ENCODE measurements at places on chromosomes 5 and 9. TPM values are rescaled to one million over a fixed set of nuclear protein-coding genes. Genes with fewer than 3 reads are reported as not detected.

The GNA14 gene
- 0.05 TPM for total RNA-seq

The RAB3C gene
- 0.24 TPM for total RNA-seq

The IRX1 gene
- 0.75 TPM for total RNA-seq

The DPP7 gene
- 178 TPM for total RNA-seq

The WNK2 gene
- 3.4 TPM for total RNA-seq

The PCDHA7 gene
- total RNA-seq: 1.4 TPM

The PFN3 gene
- total RNA-seq: not detected

The IL17B gene
- not detected for total RNA-seq

The PFDN1 gene
- 68.3 TPM for total RNA-seq

The NAA35 gene
- 29.2 TPM for total RNA-seq

The INSL6 gene
- total RNA-seq: not detected

The AK1 gene
- 50.6 TPM for total RNA-seq

The MAT2B gene
- total RNA-seq: 43.2 TPM

The SLC28A3 gene
- not detected for total RNA-seq

The CLTB gene
- 51.5 TPM for total RNA-seq

The TMEM215 gene
- not detected for total RNA-seq

The IFNA2 gene
- total RNA-seq: not detected

The ANKRD18B gene
- 4.8 TPM for total RNA-seq

The FAM174A gene
- total RNA-seq: 22.8 TPM

The PCDHGA8 gene
- 0.13 TPM for total RNA-seq

The EGFL7 gene
- 61.5 TPM for total RNA-seq

The PCDHGA4 gene
- total RNA-seq: 1.4 TPM

The FCN2 gene
- not detected for total RNA-seq

The SCGB3A2 gene
- not detected for total RNA-seq

The PCDHA8 gene
- total RNA-seq: 0.03 TPM

The TCF7 gene
- total RNA-seq: 4.7 TPM

The ANKRD33B gene
- 1.3 TPM for total RNA-seq
